ENCODE measurements at places on chromosomes 16 and 17. TPM values are rescaled to one million over a fixed set of nuclear protein-coding genes. Genes with fewer than 3 reads are reported as not detected.
A peak's percentile ranks its signal among the peaks of the same experiment; 100 is the strongest.

SHCBP1 gene
- total RNA-seq: 3.6 TPM

C17orf50 gene
- not detected for total RNA-seq

SDK2 gene
- total RNA-seq: 0.96 TPM

- no peak for DNase-seq
Measured at GRCh38 chr17:32356750-32357149, 6.8 kb downstream of the ZNF207 start.

DNA sequence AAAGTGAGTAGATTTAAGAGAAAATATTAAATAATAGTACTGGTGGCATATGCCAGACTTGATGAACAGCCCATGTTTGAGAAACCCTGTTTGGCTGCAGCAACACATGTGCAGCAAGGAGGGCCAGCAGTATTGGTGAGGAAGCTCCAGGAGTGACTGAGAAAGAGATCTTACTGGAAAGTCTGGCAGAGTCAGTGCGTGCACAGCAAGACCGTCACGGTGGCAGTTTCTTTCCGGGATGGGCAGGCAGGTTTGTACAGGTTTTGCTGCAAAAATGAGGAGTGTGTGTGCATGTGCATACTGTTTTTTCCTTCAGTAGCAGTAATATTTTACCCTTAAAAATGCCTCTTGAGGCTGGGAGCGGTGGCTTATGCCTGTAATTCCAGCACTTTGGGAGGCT, 41.4 kb downstream of the KSR1 start:
- DNase-seq: no peak

DNA sequence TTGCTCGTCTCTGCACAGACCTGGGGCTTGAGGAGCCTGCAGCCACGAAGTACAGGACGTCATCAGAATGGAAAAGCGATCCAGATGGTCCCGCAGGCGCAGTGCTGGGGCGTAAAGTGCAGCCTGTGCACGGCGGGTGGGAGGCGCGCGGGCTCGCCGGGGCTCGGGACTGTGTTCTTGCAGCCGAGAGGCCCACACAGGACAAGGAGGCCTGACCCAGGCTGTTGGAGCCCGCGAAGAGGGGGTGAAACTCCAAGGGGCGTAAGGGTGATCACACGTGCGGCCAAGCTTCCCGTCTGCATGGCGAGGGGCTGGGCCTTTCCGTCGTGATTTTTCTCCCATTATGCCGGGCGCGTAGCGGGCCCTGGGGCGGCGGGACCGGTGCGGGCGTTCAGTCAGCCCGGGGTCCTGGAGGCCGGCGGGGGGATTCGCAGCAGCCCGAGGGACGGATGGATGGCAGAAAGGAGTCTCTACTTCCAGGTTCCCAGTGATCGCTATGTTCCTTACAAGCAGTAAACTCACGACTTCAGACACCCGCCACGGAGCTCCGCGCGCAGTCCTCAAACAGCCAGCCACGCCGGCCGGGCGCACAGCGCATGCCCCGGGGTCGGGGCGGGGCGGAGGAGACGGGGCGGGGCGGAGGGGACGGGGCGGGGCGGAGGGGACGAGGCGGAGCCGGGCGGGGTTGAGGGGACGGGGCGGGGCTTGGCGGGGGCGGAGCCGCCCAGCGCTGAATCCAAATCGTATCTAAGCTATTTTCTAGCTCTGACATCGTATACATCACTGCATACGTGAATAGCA, 141.0 kb upstream of the KCNJ18 start:
- DNase-seq: peak; percentile 84

DNA sequence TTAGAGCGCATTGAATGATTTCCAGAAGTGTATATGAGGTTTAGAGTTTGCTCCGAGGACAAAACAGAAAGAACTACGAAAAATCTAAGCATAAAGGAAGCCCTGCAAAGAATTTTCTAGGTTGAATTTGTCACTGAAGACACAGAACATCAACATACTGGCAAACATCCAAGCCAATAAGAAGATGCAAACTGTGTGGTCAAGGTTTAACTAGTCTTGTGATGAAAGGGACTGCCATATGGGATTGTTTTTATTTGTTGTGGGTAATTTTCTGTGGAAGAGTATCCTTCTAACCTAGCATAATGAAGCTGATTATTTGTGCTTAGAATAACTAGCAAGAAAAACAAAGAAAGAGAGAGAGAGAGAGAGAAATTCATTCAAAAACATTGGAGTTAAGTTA, 492.0 kb upstream of the ERCC4 start:
- no peak for DNase-seq

GRCh38 chr16:74563828-74564263, 43.1 kb downstream of the GLG1 start:
- no peak for DNase-seq
